ENCODE measurements at places on chromosomes 7 and 10. TPM values are rescaled to one million over a fixed set of nuclear protein-coding genes. Genes with fewer than 3 reads are reported as not detected.
A peak's percentile ranks its signal among the peaks of the same experiment; 100 is the strongest.

The HOGA1 gene
- total RNA-seq = 7.3 TPM

The ARHGEF5 gene
- total RNA-seq = 7.4 TPM

The CPEB3 gene
- total RNA-seq = 7.2 TPM

The CPA2 gene
- not detected for total RNA-seq

The PAPSS2 gene
- 19.8 TPM for total RNA-seq

The FAM149B1 gene
- 29.0 TPM for total RNA-seq

The FAM131B gene
- 1.5 TPM for total RNA-seq

The METTL2B gene
- total RNA-seq = 31.3 TPM

The SYCE1 gene
- not detected for total RNA-seq

The LLCFC1 gene
- not detected for total RNA-seq

The NKX6-2 gene
- total RNA-seq = not detected

The TAS2R5 gene
- 4.5 TPM for total RNA-seq

The MLXIPL gene
- 3.4 TPM for total RNA-seq

The BMPER gene
- total RNA-seq = 30.2 TPM

The WEE2 gene
- total RNA-seq = not detected

The FAM3C gene
- 89.8 TPM for total RNA-seq

The GPER1 gene
- 6.7 TPM for total RNA-seq

The ZNF727 gene
- total RNA-seq = not detected

The FGF8 gene
- not detected for total RNA-seq

DNA sequence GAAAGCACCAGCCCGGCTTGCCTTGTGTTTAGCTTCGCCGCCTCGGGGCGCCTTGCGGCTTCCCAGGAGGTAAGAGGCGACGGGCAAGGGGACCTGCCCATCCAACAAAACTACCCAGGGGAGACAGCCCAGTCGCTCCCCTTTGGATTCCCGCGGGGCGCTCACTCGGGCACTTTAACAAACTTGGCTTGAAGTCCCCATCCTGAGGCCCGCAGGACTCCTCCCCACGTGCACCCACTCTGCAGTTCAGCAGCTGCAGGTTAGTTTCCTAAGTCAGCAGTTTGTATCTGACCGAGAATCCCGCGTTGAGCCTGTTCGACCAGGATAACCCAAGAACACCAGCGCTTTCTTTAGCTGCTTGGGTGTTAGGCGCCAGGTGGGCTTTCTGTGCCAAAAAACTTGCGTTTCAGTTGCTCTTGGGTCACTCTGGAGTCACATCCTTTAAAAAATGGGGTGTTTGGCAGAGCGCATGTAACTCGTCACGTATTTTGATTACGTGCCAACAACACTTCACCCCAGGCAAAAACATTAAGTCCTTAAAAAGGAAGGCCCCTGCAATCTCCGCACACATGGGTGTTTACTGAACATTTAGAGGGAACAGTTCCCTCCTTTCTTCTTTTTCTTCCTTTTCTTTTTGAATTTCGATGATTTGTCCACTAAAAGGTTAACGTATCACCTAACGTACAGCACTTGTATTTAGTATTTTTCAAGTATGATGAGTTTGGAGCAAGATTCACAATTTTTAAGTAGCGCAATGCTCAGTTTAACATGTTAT lies 876 bp downstream of the DNAH11 start:
- DNase-seq = peak; percentile 50

DNA sequence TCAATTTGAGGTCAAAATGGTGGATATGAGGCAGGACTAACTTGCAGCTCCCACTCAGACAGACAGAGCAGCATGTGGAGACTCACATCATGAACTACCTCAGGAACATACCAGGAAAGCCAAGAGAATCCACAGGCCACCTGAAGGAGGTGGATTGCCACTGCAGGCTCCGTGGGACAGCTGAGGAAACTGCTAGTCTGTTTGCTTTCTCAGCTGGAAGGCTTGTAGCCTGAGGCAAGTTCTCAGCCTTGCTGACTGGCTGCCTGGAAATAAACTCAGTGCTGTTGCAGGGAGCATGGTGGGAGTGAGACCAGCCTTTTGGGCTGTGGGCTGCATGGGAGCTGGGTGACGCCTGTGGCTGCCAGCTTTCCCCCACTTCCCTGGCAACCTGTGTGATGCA lies 202.9 kb downstream of the ZNF248 start:
- no peak for DNase-seq

DNA sequence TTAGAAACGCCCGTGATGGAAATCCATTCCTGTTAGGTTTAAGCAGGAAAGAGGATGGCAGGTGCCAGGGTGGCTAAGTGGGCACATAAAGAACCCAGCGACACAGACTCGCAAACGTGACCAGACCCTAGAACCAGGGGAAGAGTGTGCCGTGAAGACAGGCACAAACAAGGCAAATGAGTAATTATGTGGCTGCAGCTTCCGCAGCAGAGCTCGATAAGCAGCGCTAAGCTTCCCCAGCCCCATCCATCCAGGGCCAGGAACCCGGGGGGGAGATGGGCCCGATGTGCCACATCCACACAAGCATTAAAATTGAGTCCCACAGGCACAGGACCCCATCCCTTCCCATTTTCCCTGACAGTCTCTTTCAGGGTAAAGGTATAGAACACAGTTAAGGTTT lies 14.0 kb upstream of the ZFAND2A start:
- DNase-seq = no peak

- DNase-seq = no peak
Measured at GRCh38 chr10:126135177-126135576, 238.8 kb downstream of the FANK1 start.

GRCh38 chr7:106768324-106768751 lies 96.7 kb upstream of the PIK3CG start:
- DNase-seq = no peak

DNA sequence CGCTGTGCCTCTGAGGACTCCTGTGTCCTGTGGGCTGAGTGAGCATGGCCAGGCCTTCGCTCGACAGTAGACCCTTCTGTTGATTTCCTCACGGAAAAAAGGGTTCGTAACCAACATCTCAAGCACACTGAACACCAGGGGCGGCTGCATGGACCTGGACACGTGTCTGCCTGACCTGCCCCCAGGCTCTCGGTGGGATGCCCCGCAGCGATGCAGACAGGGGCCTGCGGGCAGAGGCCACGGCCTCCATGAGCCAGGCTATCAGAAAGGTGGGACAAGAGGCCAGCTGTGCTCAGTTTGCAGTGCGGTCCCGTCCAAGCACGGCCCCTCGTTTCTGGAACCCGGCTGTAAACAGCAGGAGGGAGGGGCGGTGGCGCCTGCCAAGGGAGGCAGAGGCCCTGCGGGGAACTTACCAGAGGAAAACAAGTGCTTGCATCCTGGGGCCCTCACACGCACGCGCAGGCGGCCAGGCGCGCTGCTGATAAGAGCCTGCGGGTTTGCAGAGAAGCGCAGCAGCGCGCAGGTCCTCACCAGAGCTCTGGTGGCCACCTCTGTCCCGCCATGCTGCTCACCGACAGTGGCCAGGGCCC lies 10.6 kb downstream of the GPR146 start:
- peak; percentile 88 for DNase-seq

GRCh38 chr7:14179781-14180180 lies 190.3 kb upstream of the ETV1 start:
- peak; percentile 5 for DNase-seq

- peak; percentile 65 for DNase-seq
Measured at GRCh38 chr7:108077709-108078108, 52.5 kb downstream of the LAMB4 start.

- DNase-seq = peak; percentile 56
Measured at GRCh38 chr7:151857866-151858450, 19.0 kb downstream of the PRKAG2 start.

- DNase-seq = no peak
Measured at GRCh38 chr7:80639011-80639410, 569 bp downstream of the CD36 start.

- DNase-seq = no peak
Measured at GRCh38 chr10:124035928-124036558, 57.4 kb downstream of the CHST15 start.

- DNase-seq = no peak
Measured at GRCh38 chr10:11475831-11476434, 135.5 kb downstream of the USP6NL start.

- no peak for DNase-seq
Measured at GRCh38 chr10:102111276-102111675, 8.9 kb downstream of the LDB1 start.

- DNase-seq = no peak
Measured at GRCh38 chr7:148866362-148866761, 17.7 kb downstream of the EZH2 start.

- peak; percentile 32 for DNase-seq
Measured at GRCh38 chr10:64115908-64116643, 594.9 kb downstream of the REEP3 start.

DNA sequence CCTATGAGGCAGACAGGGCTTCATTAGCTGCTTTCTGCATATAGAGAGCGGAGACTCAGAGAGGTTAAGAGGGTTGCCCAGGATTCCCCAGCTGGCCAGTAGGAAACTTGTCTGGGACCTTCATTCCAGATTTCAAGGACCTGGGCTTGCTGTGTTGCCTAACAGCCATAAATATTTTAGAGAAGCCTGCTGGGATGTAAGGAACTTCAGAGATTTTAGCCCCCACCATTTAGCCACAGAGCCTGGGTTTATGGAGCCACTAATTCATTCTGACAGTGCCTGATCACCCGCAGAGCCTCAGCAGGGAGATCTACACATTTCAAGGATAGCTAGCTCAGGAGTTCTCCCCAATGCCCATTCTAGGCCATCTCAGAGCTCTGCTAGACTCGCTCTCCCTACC lies 56.6 kb upstream of the TRUB1 start:
- no peak for DNase-seq

GRCh38 chr7:2266911-2267310 lies 24.9 kb downstream of the NUDT1 start:
- no peak for DNase-seq

DNA sequence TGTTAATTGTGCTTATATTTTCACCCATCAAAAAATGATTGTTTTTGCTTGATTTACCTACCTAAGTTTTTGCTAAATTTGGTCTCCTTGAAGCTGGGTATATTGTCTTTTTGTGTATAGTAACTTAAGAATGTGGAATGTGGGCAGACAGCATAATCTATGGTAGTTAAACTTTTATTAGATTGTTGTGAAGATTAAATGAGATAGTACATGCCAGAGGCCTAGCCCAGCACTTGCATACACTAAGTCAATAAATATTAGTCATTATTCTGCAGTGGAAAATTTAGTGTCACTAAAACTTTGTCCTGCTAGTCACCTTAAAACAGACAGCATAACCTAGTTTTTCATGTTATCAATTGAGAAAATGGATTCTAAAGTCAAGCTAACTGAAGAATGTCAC lies 19.3 kb upstream of the RPA3 start:
- DNase-seq = no peak

GRCh38 chr7:30918676-30919075 lies 7.0 kb downstream of the AQP1 start:
- no peak for DNase-seq

DNA sequence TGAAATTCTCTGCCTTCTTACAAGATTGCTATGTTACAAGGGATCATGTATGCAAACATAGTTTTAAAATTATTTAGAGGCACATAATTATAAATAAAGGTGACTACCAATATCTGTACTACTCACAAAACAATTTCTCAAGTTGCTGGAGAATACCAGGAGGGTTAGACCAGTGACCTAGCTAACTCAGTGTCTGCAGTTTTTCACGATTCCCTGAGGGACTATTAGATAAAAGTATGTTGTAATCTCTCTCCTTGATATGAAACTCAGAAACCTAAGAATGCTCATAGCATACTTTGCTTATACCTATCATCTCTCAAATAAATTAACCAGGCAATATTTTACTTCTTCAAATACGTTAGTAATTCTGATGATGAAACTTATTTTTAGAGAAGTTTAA lies 534.0 kb upstream of the ANKRD30A start:
- no peak for DNase-seq

GRCh38 chr7:33979807-33980355 lies 74.5 kb downstream of the BMPER start:
- DNase-seq = no peak

GRCh38 chr10:119368581-119368980 lies 161.2 kb downstream of the GRK5 start:
- DNase-seq = no peak

GRCh38 chr7:135774284-135774683 lies 25.7 kb upstream of the FAM180A start:
- peak; percentile 69 for DNase-seq

- no peak for DNase-seq
Measured at GRCh38 chr7:12553416-12553815, 17.1 kb upstream of the SCIN start.

DNA sequence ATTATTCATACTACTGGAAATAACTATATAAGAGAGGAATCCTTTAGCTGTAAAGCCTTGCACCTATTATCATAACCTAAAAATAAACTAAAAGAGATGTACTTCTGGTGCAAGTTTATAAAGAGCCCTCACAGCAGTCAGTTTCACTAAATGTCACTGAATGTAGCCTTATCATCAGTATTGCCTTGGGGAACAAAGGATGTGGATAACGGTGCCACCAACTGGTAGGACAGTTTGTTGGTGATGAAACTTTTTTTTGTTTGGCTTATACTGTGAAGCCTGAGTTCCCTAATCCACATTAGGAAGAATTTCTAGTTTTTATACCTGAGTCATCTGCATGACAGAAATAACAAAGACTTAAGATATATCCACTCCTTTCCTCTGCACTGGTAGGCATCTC lies 117.9 kb upstream of the COL1A2 start:
- peak; percentile 40 for DNase-seq

- no peak for DNase-seq
Measured at GRCh38 chr7:48300301-48300700, 129.0 kb downstream of the ABCA13 start.

DNA sequence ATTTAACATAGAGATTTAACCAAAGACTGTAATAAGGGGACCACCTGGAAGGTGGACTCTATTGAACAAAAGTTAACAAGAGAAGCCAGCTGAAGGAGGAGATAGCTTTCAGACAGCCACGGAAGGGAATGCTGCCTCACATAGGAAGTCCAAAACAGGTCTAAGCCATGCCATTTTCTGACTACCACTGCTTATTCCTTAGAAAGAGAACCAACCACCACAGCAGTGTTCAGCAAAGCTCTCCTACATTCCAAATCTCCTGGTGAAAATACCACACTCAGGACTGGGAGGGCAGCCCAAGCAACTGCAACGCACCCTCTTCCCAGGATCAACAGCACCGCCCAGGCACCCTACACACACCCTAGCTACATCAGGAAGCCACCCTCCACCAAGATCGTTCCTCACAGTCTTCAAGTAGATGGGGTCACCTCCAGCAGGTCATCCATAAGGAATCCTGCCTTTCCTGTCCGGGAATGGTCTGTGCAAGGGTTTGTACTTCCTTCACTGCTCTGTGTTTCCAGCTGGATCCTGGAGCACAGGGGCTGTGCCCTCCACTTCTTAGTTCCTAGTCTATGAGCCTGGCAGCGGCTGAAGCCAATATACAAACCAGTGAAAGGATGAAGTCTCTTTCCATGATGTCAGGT lies 2.5 kb downstream of the KIAA1549 start:
- DNase-seq = no peak

- DNase-seq = peak; percentile 23
Measured at GRCh38 chr7:94336009-94336408, 58.7 kb upstream of the COL1A2 start.

- DNase-seq = no peak
Measured at GRCh38 chr7:66152371-66153191, 37.9 kb downstream of the CRCP start.

GRCh38 chr10:3776796-3777571 lies 8.0 kb downstream of the KLF6 start:
- peak; percentile 87 for DNase-seq

Measured in tongue (tissue), 3 donors.